ENCODE measurements at places on chromosomes 11 and 22.

GRCh38 chr22:41532908-41533825, 11.1 kb downstream of the POLR3H start:
- DNase-seq, result no peak

GRCh38 chr22:44582016-44582415, 84.0 kb upstream of the RTL6 start:
- DNase-seq, result no peak

GRCh38 chr11:497565-498296, 9.3 kb downstream of the RNH1 start:
- no peak for DNase-seq

- DNase-seq, result peak; percentile 46
Observed at GRCh38 chr22:26302726-26303125, 126.3 kb upstream of the ASPHD2 start.

GRCh38 chr11:6298605-6299004, 21.7 kb downstream of the CAVIN3 start:
- DNase-seq, result no peak

DNA sequence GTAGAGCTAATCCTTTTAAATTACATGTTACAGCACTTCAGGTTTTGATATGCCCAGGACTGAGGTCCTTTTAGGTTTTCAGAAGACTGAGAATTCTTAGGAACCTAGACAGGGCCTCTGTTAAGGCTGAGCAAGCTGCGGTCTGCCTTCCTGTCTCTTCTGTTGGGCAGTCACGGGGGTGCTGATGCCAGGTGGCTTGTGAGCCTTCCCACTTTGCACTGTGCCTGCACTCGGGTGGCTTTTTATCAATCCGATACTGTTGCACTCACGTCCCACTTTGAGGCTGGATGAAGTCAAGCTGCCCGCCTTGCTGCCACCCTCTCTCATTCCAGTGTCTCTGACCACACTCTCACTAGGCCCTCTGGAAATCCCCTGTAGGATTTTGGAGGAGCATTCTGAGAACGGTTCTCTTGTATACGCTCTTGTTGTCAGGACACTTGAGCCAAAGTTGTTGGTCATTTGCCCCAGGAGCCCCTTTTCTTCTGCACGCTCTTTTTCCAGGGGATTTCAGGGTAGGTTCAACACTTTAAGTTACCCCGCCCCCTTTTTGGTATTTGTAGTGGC, 141.8 kb downstream of the TEAD1 start:
- DNase-seq, result no peak

DNA sequence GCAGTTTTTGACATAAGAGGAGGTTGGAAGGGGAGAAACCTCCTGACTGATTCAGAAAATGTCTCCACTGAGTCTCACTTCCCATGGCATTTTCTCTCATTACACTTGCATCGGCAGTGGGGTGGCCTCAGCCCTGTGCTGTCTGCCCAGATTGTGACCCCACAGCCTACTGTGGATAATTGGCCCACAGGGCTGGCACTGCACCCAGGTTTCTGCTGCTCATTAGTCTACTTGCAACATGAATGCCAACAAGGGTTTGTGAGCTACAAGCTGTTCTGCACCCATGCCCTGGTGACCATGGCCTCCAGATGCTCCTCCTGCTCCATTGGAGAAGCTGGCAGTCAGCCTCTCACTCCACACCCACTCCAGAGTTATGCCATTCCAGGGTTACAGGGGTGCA, 296.0 kb downstream of the CTTN start:
- DNase-seq, result no peak

- no peak for DNase-seq
Observed at GRCh38 chr11:64803846-64804345, 882 bp upstream of the MAP4K2 start.

DNA sequence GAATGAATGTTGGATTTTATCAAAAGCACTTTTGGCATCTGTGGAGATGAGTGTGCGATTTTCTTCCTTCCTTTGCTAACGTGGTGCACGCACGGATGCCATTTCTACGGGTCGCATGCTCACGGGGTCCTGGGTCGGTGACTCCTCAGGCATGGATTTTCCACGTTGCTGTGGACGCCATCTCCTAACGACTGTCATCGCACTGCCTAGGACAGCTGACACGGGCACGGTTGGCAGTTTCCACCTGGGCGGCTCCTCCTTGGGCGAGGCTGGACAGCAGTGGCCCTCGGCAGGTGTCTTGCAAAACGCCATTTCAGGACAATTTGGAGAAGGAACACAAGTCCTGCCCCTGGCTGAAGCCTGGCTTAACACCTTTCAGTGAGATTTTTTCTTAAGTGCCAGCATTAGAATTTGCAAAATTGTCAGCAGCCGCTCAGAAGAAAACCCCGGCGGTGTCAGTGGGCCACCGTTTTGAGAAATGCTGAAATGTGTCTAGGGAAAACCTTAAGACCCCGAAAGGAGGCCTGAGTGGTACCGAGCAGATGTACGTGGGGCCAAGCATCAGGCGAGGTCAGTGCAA, 34.7 kb upstream of the TOLLIP start:
- DNase-seq, result no peak

Data from NCI-H446 treated with DMSO at 0.1 percent for 48 hours (cell line).